ENCODE measurements at places on chromosomes 7 and 10.

DNA sequence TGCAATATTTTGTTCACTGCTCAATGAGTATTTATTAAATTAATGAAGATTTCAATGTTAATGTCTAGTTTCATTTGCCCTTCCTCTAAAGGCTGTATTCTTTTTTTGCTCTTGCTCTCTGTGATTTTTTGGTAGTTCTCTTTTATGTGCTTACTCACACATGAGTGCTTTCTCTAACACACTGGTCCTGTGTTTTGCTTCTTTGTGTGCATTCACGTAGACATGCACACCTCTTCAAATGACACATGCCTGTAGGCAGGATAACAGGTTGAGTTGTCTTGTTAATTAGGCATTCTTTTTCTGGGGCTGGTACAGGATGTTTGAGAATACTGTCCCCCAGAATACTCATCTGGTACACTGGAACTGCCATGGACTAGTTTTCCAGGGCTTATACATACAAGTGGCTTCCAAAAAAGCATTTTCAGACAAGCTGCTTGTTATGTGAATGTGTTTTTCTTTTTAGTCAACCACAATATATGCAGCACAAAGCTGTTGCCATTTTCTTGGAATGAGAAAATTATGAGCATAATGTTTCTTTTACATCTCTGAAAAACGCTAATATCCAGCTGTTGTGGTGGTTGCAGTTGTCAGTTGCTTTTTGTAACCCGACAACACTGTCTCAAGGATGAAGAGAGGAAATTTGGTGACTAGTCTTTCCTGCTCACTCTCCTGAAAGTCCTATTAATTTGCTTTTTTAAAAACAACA, 416.4 kb downstream of the AUTS2 start:
- DNase-seq = no peak

GRCh38 chr7:155262031-155262430, 35.6 kb upstream of the INSIG1 start:
- DNase-seq = no peak

DNA sequence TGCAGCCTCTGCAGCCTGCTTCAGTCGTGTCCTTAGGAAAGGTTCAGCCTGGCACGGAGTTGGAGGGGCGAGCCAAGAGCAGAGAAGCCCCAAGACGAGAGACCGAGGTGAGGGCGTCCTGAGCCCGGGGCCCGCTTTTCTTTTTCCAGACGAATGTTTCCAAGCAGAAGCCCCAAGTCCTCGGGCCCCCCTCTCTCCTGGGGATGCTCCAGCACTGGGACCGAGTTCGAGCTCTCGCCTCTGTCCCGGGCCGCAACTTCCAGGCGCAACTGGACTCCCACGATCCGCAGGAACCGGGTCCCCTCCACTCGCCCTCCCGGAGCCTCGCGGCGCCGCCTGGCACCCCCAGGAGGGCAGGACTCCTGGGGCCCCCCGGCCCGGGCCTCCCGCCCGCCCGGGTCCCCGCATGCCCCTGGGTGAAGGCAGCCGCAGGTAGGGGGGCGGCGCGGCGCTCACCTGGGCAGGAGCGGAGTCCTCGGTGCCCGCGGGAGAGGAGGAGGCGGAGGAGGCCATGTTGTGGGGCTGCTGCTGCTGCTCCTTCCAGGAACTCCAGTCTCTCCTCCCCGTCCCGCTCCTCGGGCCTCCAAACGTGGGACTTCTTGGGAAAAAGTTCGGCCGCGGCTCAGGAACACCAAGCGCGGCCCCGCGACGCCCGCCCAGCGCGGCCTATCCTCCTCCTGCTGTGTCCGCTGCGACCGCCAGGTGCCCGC, 45.3 kb upstream of the CDK1 start:
- DNase-seq = peak; percentile 2

GRCh38 chr7:80869106-80869784, 49.6 kb downstream of the SEMA3C start:
- no peak for DNase-seq

Data from cerebellum (tissue), 4 donors.